ENCODE measurements at places on chromosomes 1 and 21.

- no peak for DNase-seq
Measured at GRCh38 chr1:97943354-97943753, 22.5 kb upstream of the DPYD start.

DNA sequence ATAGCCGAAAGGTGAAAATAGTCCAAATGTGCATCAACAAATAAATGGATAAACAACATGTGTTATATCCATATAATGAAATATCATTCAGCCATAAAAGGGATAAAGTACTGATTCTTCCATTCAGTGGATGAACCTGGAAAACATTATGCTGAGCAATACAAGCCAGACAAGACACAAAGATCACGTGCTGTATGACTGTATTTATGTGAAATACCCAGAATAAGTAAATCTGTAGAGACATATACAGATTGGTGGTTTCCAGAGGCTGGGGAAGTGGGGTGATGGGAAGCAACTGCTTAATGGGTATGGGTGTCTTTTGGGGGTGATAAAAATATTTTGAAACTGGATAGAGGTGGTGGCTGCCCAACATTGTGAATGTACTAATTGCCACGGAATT lies 13.3 kb upstream of the GSTM4 start:
- no peak for DNase-seq

- DNase-seq = no peak
Measured at GRCh38 chr1:169138866-169139670, 32.6 kb downstream of the ATP1B1 start.

DNA sequence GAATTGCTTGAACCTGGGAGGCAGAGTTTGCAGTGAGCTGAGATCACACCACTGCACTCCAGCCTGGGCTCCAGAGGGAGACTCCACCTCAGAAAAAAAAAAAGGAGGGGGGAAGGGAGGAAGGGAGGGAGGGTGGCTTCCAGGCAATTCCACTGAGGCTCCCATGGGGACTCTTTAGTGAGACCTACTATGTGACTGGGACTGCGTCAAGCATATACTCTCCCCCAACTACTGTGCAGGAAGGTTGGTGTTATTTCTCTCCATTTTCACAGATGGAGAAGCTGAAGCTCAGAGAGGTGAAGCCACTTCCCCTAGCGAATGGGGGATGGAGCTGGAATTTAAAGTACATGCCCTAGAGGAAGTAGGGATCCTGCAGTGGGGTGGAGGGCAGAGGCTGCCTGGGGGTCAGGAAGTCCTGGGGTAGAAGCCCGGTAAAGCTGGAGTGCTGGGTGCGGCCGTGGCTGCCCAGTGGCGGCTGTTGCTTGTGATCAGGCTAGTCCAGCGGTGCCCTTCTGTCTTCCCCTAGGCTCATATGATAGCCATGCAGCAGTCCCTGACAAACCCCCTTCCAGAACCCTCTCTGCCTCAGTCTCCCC lies 40.3 kb downstream of the RAP1GAP start:
- DNase-seq = no peak

- DNase-seq = no peak
Measured at GRCh38 chr1:182783068-182783467, 6.5 kb upstream of the NPL start.

GRCh38 chr1:156767879-156768604 lies 707 bp downstream of the PRCC start:
- no peak for DNase-seq

- DNase-seq = no peak
Measured at GRCh38 chr1:5667513-5668325, 324.5 kb downstream of the NPHP4 start.

GRCh38 chr1:40651138-40651857 lies 14.2 kb downstream of the RIMS3 start:
- no peak for DNase-seq

DNA sequence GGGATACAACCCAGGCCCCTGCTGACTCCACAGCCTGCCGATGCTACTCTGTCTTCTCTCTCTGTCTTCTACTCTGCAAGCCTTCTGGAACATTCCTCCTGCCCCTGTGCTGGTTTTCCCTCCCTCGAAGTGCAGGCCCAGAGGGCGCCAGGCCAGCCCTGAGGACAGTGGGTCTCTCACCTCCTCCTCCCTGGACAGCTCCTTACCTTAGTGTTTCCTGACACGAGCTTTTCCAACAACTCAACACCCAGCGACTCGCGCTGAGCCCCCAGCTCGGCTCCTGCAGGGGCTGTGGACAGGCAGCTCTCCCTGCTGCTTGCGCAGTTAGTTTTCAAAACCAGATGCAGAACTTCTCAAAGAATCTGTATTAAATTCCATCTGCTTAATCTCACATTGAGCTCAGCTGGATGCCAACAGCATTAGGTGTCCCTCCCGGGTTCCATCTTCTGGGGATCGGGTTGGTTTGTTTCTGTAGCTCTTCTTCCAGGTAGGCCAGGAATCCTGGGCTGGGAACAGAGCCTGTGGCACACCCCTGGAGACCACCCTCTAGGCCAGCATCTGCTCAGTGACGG lies 54.2 kb downstream of the PTPRU start:
- DNase-seq = no peak

GRCh38 chr1:111499026-111499785 lies 4.2 kb downstream of the ADORA3 start:
- DNase-seq = no peak
